ENCODE measurements at places on chromosomes 16 and 17.

DNA sequence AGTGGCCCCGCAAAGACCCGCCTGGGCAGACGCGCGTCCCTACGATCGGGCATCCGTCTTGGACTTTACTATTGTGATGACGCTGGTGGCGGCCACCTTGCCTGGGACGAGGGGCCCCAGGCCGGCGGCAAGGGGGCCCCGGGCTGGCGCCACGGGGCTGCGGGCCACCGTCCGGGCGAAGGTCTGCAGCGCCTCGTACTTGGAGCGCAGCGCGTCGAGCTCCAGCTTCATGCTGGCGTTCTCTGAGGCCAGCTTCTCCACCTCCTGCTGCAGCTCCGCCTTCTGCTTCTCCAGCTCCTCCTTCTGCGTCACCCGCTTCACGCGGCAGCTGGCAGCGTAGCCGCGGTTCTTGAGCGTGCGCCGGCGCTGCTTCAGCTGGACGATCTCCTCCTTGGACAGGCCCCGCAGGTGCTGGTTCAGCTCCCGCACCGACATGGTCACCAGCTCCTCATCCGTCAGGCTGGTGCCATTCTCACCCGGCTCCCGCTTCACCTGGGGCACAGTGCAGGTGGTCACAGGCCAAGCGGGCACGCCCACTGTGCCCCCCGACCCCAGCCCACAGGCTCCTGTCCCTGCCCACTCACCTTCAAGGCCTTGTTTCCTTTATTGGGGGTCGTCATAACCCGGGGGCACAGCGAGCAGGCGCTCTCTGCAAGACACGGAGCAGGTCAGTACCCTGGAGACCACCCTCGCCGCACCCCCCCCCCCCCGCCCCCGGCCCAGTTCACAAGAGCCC is 4.8 kb upstream of the SIRT7 start:
- peak; percentile 0 for DNase-seq

DNA sequence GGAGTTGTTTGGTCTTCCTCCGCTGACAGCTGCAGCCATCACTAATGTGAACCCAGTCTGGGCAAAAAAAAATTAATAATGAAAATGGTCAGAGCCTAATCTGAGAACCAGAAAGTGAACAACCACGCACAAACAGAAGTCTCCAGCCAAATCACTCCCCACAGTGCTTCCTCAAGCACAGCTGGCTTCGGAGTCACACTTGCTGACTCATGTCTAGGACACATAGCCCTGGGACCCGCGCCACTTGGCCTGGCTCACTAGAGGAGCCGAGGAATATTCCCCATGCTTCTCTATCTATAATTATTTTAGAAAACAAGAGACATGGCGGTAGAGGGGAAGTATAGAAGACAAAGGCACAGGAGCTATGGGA is 109.1 kb downstream of the ZFHX3 start:
- no peak for DNase-seq

GRCh38 chr16:61590577-61590976 is 445.7 kb downstream of the CDH8 start:
- DNase-seq = no peak

- no peak for DNase-seq
These were observed 104.3 kb upstream of the HLF start for GRCh38 chr17:55160501-55160900.

DNA sequence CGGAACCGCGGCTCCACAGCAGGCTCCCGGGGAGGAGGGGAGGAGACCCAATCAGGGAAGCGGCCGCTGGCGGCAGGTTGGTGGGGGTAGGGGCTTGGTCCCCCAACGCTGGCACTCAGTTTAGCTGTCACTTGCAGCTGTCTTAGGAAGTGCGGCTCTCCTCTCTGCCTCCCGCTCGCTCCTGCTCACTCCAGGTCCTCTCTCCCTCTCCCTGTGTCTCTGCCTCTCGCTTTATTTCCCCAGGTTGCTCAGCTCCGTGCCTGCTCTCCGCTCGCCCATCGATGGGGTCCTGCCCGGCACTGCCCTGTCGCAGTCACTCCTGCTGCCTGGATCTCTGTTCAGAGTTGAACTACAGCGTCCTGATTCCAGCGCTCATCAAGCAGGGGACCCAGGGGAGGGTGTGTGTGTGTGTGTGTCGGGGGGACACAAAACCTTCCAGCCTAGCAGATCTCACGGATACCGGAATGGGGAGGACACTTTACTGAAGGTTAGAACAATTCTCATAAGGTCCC is 145.6 kb downstream of the ENGASE start:
- no peak for DNase-seq

DNA sequence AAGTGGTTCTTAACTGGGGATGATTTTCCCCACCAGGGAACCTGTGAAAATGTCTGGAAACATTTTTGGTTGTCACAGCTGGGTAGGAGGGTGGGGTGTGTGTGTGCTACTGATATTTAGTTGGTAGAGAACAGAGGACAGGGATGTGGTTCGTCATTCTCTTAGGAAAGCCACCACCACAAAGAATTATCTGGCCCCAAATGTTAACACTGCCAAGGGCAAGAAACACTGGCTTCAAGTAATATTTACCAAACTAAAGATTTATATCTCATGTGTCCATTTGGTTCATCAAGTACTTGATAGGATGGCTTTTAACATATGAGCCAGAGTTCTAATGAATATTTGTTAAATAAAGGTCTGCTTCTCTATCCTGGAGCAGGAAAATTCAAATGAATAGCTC is 19.5 kb downstream of the MPHOSPH6 start:
- DNase-seq = no peak

DNA sequence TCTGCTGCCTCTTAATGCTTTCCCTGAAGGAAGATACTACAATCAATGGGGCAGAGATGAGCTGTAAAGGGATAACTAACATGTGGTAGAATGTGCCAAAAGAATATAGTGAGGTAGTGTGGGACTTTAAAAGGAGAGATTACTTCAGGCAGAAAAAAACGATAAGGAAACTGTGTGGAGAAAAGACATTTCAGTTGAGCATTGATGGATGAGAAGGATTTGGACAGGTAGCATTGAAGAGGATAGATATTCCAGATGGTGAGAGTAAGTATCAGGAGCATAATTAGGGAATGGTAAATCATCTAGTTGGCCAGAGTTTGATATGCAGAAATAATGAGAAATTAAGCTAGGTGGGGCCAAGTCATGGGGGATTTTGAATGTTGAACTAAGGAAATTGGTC is 97.3 kb downstream of the NLK start:
- DNase-seq = no peak

DNA sequence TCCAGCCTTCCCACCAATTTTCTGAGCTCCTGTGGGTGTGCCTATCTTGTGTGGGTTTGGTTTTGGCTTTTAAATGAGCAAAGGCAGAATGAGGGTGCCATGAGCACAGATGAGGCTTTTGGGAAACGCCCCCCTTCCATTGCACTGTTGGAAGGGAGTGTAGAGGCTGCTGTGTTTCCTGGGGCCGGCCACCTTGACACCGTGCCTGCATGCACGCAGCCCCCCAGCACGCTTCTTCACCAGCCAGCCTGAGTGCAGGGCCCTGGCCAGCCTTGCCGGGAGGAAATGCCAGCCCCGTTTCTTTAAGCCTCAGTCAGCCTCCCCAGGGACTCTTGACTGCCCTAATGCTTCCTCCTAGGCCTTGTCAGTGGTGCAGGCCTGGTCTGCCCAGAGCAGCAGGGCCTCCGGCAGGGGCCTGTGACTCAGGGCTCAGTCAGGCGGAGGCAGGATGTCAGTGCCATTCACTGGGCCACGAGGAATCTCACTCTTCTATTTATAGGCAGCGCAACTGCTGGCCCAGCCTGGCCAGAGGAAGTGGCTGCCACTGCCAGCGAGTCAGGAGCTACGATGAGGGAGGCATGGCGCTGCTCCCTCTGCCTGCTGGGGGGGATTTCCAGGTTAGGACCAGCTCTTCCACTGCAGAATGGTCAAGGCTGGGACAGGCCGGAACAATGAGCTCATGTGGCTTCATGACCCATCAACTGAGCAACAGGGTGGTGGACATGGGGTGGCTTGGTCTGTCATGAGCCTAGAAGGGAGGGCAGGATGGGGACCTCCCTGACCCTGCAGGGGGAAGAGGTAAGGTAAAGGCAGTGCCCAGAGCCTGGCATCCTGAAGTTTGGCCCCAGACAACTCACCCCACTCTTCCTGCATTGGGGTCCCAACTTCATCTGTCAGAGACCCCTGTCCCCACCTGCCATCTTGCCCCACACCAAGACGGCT is 205.2 kb downstream of the RAB11FIP4 start:
- peak; percentile 99 for DNase-seq
